NAMALWA (cell line): ENCODE measurements at places on chromosomes 3 and 15.
A peak's percentile ranks its signal among the peaks of the same experiment; 100 is the strongest.

DNA sequence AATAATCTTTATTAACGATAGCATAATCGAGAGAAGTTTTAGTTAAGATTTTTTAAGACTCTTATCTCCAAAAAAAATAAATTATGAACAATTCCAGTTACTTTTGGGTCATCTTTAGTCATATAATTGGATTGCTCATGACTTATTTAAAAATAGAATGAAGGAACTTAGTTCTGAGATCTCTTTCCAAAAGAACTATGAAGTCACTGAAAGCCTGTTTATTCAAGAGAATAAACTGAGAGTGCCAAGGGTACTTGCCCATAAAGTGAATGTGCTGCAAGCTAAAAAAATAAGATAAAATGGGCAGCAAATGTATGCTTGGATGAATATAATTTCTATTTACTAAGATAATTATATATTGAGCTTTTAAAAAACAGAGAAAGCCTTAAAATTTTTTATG, 176.5 kb upstream of the PLSCR5 start:
- DNase-seq, result no peak

GRCh38 chr15:64379216-64379960, 1.9 kb downstream of the PCLAF start:
- DNase-seq, result no peak

DNA sequence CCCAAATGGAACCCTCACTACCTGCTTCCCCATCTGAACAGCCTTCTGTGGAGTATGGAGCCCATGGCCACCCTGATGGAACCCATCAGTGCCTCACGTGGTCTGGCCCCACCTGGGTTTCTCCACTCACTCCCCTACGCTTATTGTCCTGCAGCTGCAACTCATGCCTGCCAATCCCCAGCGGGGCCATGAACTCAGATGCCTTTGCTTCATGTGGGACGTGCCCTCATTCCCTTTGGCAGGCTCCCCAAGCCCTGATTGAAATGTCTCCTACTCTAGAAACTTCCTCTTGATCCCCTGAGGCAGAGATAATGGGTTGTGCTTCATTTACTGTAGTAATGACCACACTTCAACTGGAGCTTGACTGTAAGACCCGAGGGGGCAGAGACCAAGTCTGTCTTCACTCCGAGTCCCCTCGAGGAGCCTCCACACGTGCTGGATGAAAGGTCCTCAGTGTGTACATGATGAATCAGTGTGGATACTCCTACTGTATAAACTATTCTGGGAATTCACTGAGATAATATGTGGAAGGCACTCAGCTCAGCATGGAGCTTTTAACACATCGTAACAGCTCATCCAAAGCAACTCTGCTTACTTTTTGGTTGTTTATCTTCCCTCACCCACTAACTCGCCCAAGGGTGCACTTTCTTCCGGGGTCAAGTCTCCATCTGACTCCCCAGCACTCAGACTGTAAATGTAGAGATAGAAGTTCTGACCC, 232.8 kb upstream of the BHLHE40 start:
- no peak for DNase-seq

GRCh38 chr3:58536501-58537411, at the start of gene ACOX2:
Gene ACOX2 (minus strand): TSS chr3:58537190. CDS start chr3:58535106, 2,084 bp downstream.
- no peak for DNase-seq

DNA sequence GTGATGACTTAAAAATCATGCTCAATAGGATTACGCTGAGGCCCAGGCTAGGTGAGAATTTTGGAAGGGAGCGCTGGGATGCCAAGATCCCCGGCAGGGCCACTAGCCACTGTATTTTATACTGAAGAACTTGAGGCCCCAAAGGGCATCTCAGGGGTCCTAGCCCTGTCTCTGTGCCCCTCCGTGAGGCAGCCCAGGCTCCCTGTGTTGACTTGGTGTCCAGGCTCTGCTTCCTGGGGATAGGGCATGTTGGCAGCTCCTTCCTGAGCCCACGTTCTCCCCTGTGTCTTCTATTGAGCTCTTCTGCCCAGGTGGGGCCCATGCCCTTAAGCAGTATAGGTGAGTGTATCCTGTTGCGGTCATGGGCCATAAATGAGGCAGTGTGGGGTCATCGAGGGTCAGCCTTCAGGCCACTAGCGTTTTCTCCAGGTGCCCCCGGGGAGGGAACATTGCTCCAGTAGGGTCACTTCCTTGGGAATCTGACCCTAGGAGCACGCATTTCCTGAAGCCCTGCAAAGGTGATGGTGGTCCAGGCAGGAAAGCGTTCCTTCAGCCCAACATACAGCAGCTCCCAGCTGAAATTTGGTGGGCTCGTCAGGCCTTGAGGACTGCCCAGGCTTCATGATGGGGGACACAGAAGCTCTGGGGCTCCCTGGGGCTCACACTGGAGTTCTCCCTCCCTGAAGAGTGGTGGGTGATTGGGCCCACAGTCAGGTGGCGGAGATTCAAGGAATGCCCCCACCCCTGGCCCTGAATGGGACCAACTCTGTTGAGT, 189.4 kb downstream of the UBE3A start:
- no peak for DNase-seq

- DNase-seq, result peak; percentile 25
Measured at GRCh38 chr3:136658946-136659682, 93.1 kb downstream of the STAG1 start.

DNA sequence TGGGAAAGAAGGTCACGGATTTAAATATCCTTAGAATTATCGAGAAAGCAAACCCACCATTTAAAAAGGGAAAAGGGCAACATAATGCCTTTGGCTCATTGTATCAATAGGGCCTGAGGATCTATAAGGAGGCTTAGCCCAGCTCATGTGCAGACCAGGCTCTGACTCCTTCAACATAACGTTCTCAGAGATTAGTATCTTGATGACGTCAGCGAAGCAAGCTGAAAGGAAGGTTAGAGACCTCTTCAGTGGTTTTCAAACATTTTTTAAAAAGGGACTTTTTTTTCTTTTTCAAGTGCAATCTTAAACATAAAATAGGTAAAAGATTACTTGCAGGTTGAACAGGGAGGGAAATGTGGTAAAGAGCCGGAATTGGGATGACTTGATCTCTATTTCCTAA, 463.9 kb upstream of the ADAMTS9 start:
- no peak for DNase-seq

GRCh38 chr15:45139770-45140169, 10.0 kb downstream of the DUOX1 start:
- no peak for DNase-seq

DNA sequence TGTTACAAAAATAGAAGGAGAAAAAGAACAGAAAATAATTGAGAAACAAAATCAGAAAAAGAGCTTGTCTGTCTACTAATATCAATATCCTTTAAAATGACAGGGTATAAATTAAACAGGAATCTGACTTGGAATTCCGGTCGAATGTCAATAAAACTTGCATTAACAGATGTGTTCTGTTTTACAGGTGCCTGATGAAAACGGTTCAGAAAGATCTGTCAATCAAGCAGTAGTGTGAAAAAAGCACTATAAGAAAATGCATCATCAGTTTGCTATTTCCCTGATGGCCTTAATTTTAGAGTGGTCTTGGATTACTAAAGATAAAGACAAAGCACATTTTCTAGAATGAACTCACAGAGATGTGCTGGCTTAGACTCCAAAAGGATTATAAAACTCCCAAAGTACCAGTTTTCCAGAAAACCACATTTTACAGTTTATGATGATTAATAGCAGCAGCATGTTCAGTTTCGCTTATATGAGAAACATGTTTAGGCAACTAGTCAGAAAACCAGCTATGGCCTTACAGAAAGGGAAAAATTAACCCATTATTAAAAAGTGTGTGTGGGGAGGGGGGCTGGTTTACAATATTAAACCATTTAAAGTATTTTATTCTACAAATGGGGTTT, 8.2 kb upstream of the C3orf38 start:
- DNase-seq, result no peak

- DNase-seq, result peak; percentile 11
Measured at GRCh38 chr3:62187022-62187431, 186.3 kb downstream of the FEZF2 start.

DNA sequence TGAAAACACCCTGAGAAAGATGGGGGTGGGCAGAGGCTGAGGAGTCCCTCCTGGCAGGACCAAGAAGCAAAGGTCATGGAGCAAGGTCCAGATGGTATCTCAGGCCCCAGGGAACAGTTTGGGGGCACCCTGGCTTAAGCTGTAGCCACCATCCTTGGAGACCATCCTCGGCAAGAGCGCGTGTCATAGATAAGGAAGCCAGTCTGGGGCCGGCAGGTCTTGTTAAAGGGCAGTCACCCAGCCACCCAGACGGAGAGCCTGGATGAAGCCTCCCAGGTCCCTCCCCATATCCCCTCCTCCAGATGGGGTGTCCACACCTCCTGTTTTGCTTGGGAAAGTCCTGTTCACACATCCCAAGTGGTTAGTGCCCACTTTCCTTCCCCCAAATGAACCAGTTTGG, 191.1 kb downstream of the KLF13 start:
- no peak for DNase-seq

- DNase-seq, result no peak
Measured at GRCh38 chr3:4753073-4753691, 226.1 kb upstream of the BHLHE40 start.

DNA sequence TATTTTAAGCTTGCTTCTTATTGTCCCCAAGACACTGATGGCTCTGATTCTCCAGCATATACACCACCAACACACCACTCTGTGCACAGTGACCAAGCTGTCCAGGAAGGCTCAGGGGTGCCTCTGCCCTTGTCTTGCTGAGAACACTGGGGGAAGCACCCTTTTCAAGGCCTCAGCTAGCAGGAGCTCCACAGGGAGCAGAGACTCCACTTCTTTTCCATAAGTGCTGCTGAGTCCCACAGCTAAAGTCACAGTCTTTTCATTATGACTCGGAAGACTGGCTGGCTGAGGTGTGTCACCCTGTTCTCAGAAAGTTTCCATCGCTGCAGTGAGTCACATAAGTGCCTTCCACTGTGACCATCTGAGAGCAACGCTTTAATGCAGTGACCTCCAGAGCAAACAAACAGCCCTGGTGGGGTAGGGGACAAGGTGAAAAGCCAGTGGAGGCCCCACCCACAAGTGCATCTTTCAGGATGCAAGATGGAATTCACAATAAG, 226.9 kb upstream of the CHRNA7 start:
- no peak for DNase-seq

DNA sequence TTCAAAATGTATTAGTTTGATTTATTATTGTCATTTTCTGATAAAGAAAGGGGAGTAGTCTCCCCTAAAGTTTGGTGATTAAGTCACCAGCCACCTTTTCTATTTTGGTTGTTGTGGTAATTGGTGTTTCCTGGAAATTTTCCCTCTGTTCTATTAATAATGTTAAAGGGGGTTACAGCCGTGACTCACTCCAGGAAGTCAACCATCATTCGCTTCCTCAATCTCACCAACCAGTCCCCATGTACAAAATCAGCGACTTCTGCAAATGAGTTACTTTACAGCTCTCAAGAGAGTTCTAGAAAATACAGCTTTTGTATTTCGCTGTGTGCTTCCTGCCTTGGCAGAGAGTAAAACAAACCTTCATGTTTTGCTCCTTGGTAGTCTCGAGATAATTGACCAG, 285.1 kb downstream of the LPP start:
- DNase-seq, result peak; percentile 63

DNA sequence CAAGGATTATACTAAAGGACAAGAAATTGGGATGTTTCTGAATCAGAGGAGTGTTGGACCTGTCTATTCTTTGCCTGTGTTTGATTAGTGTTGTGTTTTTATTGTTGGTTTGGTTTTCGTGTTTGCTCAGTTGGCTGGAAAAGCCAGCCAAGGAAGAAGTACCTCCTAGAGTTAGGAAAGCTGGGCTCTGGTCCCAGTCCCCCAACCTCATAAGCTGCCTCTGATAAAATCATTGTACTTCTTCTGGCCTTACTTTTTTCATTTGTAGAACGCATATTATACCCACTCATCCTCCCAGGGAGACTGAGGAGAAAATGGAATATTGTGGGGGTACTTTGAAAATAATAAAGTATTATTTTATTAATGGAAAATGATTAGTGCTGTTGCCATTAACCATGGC, 177.4 kb upstream of the TRIM42 start:
- DNase-seq, result no peak

DNA sequence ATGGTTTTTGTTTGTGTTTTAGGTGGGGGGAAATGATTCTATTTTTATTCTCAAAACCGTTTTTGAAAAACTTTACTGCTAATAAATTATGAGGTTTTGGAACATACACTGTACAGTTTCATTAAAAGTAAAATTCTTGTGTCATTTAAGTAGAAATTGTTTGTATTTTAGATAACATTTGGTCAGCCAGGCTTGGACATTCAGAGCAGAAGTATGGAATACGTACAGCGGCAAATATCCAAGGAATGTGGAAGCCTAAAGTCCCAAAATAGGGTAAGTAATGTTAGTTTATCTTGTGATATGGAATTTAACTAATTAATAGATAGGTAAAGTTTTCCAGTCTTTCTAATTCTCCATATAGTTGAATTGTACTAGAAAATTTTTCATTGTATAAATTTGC, 96.6 kb downstream of the SPRED1 start:
- DNase-seq, result no peak

GRCh38 chr15:78149805-78150751, 916 bp downstream of the IDH3A start:
- peak; percentile 37 for DNase-seq
